ENCODE measurements at places on chromosomes 7 and 10. TPM values are rescaled to one million over a fixed set of nuclear protein-coding genes. Genes with fewer than 3 reads are reported as not detected.

DNA sequence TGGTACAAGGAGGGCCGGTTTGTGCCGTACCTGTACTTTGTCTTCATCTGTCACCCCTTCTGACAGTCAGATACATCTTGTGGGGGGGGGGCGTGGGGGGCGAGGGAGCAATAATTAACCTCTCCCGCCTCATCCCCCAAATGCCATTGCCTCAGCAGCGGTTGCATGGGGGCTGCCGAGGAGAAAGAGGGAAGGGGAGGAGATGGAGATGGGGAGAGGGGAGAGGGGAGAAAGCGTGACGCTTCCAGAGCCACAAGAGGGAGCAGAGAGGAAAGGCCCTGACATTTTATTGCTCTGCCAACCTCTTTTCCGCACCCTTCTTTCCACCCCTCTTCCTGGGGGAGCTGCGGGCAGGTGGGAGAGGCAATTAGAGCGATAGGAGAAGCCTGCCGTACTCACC, 11.8 kb downstream of the KAZALD1 start:
- H3K36me3 ChIP-seq, result no peaks in the 10 kb centered on the region
- H3K27ac ChIP-seq, result no peak overlapping the region
- no peak overlapping the region for H3K4me3 ChIP-seq
- H3K27me3 ChIP-seq, result peaks cover 40% of the 10 kb centered on the region

DNA sequence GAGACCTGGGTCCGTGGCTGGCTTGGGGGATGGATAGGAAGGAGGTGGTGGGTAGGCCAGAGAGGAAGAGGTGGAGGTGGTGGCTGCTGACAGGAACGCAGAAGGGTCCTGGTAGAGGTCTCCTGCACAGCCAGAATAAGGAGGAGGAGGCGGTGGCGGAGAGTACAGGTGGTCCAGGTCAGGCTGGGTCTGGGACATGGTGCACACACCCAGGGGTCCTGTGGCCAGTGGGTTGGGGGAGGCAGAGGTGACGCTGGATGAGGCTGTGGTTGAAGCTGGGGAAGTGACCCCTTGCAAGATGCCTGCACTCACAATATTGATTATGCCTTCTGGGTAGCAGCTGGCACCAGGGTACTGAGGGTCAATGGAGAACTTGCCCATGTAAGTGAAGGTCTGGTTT, 2.2 kb downstream of the EGR2 start:
- no peaks in the 10 kb centered on the region for H3K36me3 ChIP-seq
- peaks cover 28% of the 10 kb centered on the region for H3K4me1 ChIP-seq
- DNase-seq, result no peak
- peak overlapping the region; percentile 82 for H3K4me3 ChIP-seq
- peaks cover 22% of the 10 kb centered on the region for H3K27me3 ChIP-seq
- no peak overlapping the region for H3K27ac ChIP-seq

GPER1 gene
- 3.0 TPM for total RNA-seq

TMEM178B gene
- 0.99 TPM for total RNA-seq

GRCh38 chr10:110269374-110270318, 35.1 kb downstream of the SMNDC1 start:
- no peak for DNase-seq
- H3K4me1 ChIP-seq, result peaks cover 31% of the 10 kb centered on the region
- H3K27me3 ChIP-seq, result no peaks in the 10 kb centered on the region
- H3K4me3 ChIP-seq, result no peak overlapping the region
- H3K36me3 ChIP-seq, result no peaks in the 10 kb centered on the region
- H3K27ac ChIP-seq, result peak overlapping the region; percentile 29

DNA sequence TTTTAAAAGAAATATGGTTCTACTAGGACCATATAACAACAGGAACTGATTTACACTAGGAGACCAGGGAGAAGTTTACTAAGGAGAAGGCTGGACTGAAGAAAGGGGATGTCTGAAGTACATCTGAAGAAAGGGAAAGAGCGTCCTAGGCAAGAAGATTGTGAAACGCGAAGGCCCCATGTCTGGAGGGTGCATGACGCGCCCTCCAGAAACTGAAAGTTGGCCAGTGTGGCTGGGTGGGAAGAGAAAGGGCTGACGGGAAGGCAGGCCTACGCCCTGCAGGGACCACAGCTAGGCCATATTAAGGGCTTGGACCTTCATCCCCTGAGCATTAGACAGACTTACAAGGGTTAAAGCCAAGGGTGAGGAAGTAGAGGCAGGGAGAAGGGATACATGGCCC, 158.0 kb downstream of the TRIL start:
- peaks cover 3% of the 10 kb centered on the region for H3K36me3 ChIP-seq
- H3K4me1 ChIP-seq, result no peaks in the 10 kb centered on the region
- H3K27ac ChIP-seq, result no peak overlapping the region
- no peaks in the 10 kb centered on the region for H3K27me3 ChIP-seq

HMX2 gene
- not detected for total RNA-seq

MYH16 gene
- not detected for total RNA-seq

CHST15 gene
- total RNA-seq, result 73.6 TPM

AKR1D1 gene
- not detected for total RNA-seq

SEMA3D gene
- 19.4 TPM for total RNA-seq

SEMA3A gene
- total RNA-seq, result 3.7 TPM

- no peak overlapping the region for H3K27ac ChIP-seq
- no peaks in the 10 kb centered on the region for H3K4me1 ChIP-seq
These were observed 47.6 kb upstream of the NANOS1 start for GRCh38 chr10:118981946-118982345.

CPA2 gene
- not detected for total RNA-seq

GRCh38 chr7:93622036-93623033, 47.8 kb upstream of the CALCR start:
- H3K4me1 ChIP-seq, result peaks cover 2% of the 10 kb centered on the region
- no peaks in the 10 kb centered on the region for H3K36me3 ChIP-seq
- peaks cover 40% of the 10 kb centered on the region for H3K27me3 ChIP-seq
- no peak for DNase-seq

- no peak overlapping the region for H3K27ac ChIP-seq
- H3K27me3 ChIP-seq, result no peaks in the 10 kb centered on the region
- no peak for DNase-seq
- H3K4me1 ChIP-seq, result no peaks in the 10 kb centered on the region
These were observed 61.8 kb downstream of the ARL5B start for GRCh38 chr10:18721067-18721466.

ZNF722 gene
- total RNA-seq, result not detected

KIF20B gene
- total RNA-seq, result 9.9 TPM

DNA sequence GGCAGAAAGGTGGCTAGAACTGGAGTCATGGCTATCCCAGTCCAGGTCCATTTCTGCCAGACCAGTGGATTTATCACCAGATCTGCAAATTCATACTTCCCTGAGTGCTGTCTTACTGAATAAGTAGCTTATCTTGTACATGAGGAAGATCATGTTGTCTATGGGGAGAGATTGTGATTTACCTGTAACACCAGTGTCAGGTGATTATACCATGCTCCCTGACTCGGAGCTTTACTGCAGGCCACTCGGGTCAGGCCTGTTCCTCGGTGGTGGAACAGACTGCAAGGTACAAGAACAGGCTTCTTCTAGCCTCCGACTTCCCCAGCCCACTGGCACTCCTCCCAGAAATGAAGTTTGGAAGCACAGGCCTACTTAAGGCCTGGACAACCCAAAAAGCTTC, 42.6 kb upstream of the DLG5 start:
- H3K27ac ChIP-seq, result no peak overlapping the region
- H3K36me3 ChIP-seq, result no peaks in the 10 kb centered on the region
- no peaks in the 10 kb centered on the region for H3K27me3 ChIP-seq
- H3K4me3 ChIP-seq, result no peak overlapping the region
- DNase-seq, result no peak

DNA sequence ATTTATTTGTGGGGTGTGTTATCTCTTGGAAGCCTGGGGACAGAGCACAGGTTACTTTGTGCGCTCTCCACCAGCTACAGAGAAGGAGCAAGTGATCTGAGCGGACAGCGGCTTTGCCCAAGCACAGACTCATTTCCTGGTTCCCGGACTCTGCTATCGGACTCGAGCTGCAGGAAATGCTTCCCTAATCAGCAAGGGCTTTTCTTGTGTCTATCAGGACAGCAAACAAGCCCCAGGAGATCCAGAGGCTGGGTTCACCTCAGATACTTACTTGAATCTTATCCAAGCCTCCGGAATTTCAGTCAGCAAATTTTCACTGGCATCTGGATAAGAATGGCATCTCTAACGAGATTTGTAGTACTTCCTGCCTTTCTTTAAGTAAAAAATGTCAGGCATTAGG, 27.8 kb downstream of the MRC1 start:
- H3K4me3 ChIP-seq, result peak overlapping the region; percentile 67
- DNase-seq, result no peak
- H3K36me3 ChIP-seq, result no peaks in the 10 kb centered on the region
- no peak overlapping the region for H3K27ac ChIP-seq

STRIP2 gene
- total RNA-seq, result 0.81 TPM

DENND2A gene
- total RNA-seq, result 56.6 TPM

- H3K4me3 ChIP-seq, result no peak overlapping the region
- H3K36me3 ChIP-seq, result peaks cover 13% of the 10 kb centered on the region
- H3K4me1 ChIP-seq, result peaks cover 3% of the 10 kb centered on the region
- H3K27ac ChIP-seq, result no peak overlapping the region
- no peaks in the 10 kb centered on the region for H3K27me3 ChIP-seq
- DNase-seq, result no peak
These were observed 126.1 kb upstream of the EFCAB10 start for GRCh38 chr7:105707381-105707780.

MINDY4 gene
- 5.3 TPM for total RNA-seq

DNA sequence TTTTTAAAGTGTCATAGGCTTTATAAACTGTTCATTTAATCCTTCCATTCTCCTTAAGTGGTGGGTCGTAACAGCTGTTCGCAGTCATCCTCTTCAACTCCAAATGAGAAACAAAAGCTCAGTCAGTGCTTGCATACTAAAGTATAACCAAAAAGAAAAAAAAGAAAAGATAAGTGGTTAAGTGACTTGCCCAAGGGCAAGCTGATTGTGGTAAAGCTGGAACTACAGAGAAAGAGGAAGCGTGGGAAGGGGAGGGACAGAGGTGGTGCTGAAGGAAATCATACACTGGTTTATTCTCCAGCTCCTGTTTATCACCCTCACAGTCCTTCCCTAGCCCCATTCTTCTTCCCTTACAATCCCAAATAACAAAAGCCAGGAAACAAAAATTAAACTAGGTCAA, 29.6 kb downstream of the IDE start:
- no peak overlapping the region for H3K27ac ChIP-seq
- no peak for DNase-seq
- peaks cover 3% of the 10 kb centered on the region for H3K36me3 ChIP-seq
- H3K27me3 ChIP-seq, result no peaks in the 10 kb centered on the region
- H3K4me1 ChIP-seq, result peaks cover 9% of the 10 kb centered on the region

GRCh38 chr10:114526504-114527238, 122.4 kb upstream of the AFAP1L2 start:
- H3K4me3 ChIP-seq, result peak overlapping the region; percentile 72
- peak overlapping the region; percentile 89 for H3K27ac ChIP-seq
- no peaks in the 10 kb centered on the region for H3K36me3 ChIP-seq
- H3K4me1 ChIP-seq, result peaks cover 39% of the 10 kb centered on the region
- no peaks in the 10 kb centered on the region for H3K27me3 ChIP-seq

DNA sequence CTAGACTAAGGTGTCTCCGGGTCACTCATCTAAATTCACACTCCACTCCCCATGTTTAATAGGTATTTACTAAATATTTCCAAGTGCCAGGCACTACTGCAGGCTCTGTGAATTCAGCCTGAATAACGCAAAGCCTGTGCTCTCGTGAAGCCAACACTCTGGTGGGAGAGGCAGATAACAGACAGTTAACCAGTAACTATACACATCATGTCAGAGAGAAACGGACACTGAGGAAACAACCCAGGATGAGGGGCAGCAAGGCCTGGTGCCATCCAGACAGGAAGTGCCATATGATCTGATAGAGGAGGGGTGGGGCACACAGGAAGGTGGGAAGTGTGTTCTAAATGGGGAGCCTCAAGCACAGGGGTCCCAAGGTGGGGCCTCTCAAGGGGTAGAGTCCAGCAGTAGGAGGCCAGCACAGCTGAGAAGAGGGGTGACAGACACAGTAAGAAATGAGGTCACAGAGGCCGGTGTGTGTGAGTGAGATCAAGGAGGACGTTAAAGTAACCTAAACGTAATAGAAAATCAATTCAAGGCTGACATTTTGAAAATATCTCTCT, 85.3 kb downstream of the LARP4B start:
- no peak for DNase-seq
- no peaks in the 10 kb centered on the region for H3K27me3 ChIP-seq
- no peak overlapping the region for H3K4me3 ChIP-seq
- H3K36me3 ChIP-seq, result peaks cover 36% of the 10 kb centered on the region
- H3K4me1 ChIP-seq, result peaks cover 47% of the 10 kb centered on the region
- peak overlapping the region; percentile 85 for H3K27ac ChIP-seq

GRCh38 chr7:907158-907980, 31.0 kb downstream of the GET4 start:
- no peak overlapping the region for H3K4me3 ChIP-seq
- peaks cover 3% of the 10 kb centered on the region for H3K4me1 ChIP-seq
- no peak for DNase-seq
- peaks cover 5% of the 10 kb centered on the region for H3K27me3 ChIP-seq

DNA sequence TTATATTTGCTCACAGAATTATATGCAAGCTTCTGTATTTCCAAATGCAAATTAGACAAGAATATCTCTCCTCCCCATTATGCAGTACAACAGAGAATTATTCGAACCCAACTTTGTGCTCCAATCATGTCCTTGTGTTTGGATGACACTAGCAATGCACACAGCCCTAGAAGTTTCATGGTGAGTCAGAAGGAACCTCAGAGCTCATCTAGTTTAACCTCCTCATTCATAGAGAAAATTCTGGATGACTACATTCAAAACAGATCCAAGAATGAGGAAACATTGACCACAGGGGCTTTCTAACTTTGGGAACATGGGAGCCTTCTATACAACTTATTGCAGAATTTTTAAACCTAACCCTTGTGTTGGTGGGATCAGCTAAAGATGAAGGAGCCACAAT, 12.8 kb upstream of the ARID5B start:
- no peaks in the 10 kb centered on the region for H3K36me3 ChIP-seq
- DNase-seq, result no peak
- peaks cover 5% of the 10 kb centered on the region for H3K4me1 ChIP-seq
- no peaks in the 10 kb centered on the region for H3K27me3 ChIP-seq
- H3K27ac ChIP-seq, result no peak overlapping the region

HOXA9 gene
- not detected for total RNA-seq

CPEB3 gene
- total RNA-seq, result 1.9 TPM

DNA sequence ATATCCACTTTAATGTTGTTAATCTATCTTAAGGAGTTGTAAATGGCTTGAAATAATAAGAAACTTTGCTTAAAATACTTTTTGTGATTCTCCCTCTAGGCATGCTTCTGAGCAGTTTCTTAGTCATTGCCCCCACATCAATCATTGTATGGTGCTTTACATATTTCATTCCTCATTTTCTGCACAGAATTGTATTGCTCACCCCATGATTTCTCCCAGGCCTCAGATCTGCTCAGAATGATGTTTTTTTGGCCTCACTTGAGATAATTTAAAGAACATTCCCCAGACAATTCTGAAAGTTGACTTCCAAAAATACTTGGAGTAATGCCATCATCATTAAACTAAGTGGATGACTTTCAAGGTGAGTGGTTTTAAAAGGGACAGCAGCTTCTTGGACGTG, 82.1 kb upstream of the PRPS1L1 start:
- H3K4me1 ChIP-seq, result peaks cover 12% of the 10 kb centered on the region
- no peaks in the 10 kb centered on the region for H3K36me3 ChIP-seq
- no peak for DNase-seq
- no peak overlapping the region for H3K4me3 ChIP-seq
- no peak overlapping the region for H3K27ac ChIP-seq
- H3K27me3 ChIP-seq, result peaks cover 4% of the 10 kb centered on the region

Measured in osteocyte (in vitro differentiated cells).